ENCODE measurements at places on chromosomes 6 and 20. TPM values are rescaled to one million over a fixed set of nuclear protein-coding genes. Genes with fewer than 3 reads are reported as not detected.

Gene CST8
- total RNA-seq = not detected

Gene TM9SF4
- 39.6 TPM for total RNA-seq

Gene FRK
- total RNA-seq = 2.9 TPM

Gene RIN2
- total RNA-seq = 34.1 TPM

Gene FOXS1
- total RNA-seq = 5.9 TPM

Gene PRRT1
- 0.27 TPM for total RNA-seq

Gene OARD1
- total RNA-seq = 19.4 TPM

Gene KCNQ2
- 0.21 TPM for total RNA-seq

Gene SNRPB
- 546 TPM for total RNA-seq

Gene PPP1R16B
- 0.14 TPM for total RNA-seq

Gene PDE10A
- total RNA-seq = 13.0 TPM

Gene FKBP1A
- total RNA-seq = 144 TPM

Gene MCCD1
- total RNA-seq = not detected

Gene IDH3B
- total RNA-seq = 118 TPM

Gene RFX6
- not detected for total RNA-seq

Gene ECT2L
- not detected for total RNA-seq

Gene SMAP1
- 27.5 TPM for total RNA-seq

Gene VSTM2L
- 0.46 TPM for total RNA-seq

Gene CD93
- total RNA-seq = 1.0 TPM

Gene GSTA2
- not detected for total RNA-seq

Gene KHDC1L
- total RNA-seq = not detected

Gene TRIM40
- total RNA-seq = not detected

Gene PACSIN1
- 0.04 TPM for total RNA-seq

Gene NELFCD
- 49.2 TPM for total RNA-seq

Gene ZBTB12
- total RNA-seq = 4.9 TPM
